ENCODE measurements at places on chromosomes 2 and 18. TPM values are rescaled to one million over a fixed set of nuclear protein-coding genes. Genes with fewer than 3 reads are reported as not detected.

Gene SP140
- total RNA-seq: not detected

Gene SLC30A3
- total RNA-seq: 0.38 TPM

Gene CD302
- total RNA-seq: 2.5 TPM

Gene MDH1B
- total RNA-seq: 0.83 TPM

Gene LIMS4
- 1.4 TPM for total RNA-seq

Gene IL36G
- not detected for total RNA-seq

Gene REG1B
- not detected for total RNA-seq

Gene NBEAL1
- total RNA-seq: 46.5 TPM

Gene PAIP2B
- total RNA-seq: 0.47 TPM

Gene PDE6D
- total RNA-seq: 5.0 TPM

Gene CENPA
- 2.9 TPM for total RNA-seq

Gene CNDP1
- not detected for total RNA-seq

Gene ABHD1
- 0.08 TPM for total RNA-seq

All from smooth muscle cell of the coronary artery (primary cell).